ENCODE measurements at places on chromosomes 2 and 18.

GRCh38 chr18:10101729-10102128, 187.9 kb downstream of the VAPA start:
- no peak for DNase-seq

DNA sequence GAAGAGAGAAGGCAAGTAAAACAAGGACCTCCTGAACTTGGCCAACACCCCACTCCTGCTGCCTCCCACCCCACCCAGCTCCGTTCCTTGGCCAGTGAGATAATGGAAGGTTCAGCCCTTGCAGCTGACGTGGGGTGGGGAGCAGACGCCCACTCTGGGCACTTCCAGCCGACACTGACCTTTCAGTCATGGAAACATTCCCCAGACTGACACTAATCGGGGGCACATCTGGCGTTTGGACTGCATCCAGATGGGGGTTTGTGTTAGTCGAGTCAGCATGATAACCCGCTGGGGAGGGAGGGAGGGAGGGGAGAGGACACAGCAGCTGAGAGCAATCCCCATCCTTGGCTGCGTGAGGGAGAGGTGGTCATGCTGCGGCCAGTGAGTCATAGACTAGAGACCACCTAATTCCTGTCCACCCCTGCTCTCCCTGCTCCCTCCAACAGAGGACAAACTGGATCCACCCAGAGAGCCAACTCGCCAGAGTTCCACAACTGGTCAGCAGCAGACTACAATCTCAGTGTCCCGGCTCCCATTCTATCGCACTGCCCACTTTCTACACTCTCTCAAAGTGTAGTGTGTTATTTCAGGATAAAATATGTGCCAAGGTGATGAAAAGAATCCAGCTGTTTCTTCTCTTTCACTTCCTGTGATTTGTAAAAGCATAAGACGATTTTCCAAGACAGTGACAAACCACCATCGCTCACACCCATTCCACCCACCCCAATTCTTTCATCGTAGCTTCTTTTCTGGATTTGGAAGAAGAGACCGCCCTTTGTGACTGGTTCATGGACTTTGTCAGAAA, 115.4 kb upstream of the PKDCC start:
- no peak for DNase-seq

GRCh38 chr2:150878356-150878755, 383.3 kb downstream of the RBM43 start:
- DNase-seq: no peak

- DNase-seq: no peak
These were observed 113.9 kb upstream of the CCDC68 start for GRCh38 chr18:55073116-55073515.

DNA sequence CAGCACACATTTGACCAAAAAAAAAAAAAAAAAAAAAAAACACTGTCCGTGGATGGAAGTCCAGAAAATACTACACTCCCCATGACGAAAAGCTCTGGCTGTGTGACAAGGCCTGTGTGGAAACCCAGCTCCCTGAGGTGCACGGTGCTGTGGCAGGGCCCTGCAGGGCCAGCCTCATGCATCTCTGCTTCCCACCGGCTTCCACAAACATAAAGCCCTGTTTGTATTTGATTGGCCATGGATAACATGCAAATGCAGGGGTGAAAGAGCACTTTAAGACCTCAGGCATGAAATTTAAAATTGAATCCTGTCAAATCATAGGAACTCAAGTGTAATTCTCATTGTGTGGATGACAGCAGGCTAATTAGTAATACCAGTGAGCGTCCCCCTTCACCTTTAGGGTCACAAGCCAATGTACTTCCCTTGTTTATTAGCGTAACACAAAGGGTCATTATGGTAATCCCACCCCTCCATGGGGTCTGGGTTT, 757.2 kb downstream of the GALR1 start:
- no peak for DNase-seq

- DNase-seq: no peak
These were observed 4.0 kb upstream of the SLC66A2 start for GRCh38 chr18:79955302-79956075.

GRCh38 chr18:28115149-28115550, 61.8 kb downstream of the CDH2 start:
- DNase-seq: no peak

- no peak for DNase-seq
These were observed 111.3 kb upstream of the CAVIN2 start for GRCh38 chr2:191957996-191958860.

- DNase-seq: no peak
These were observed 97.0 kb downstream of the RNF144A start for GRCh38 chr2:7014174-7014640.

GRCh38 chr2:11617984-11618707, 51.8 kb downstream of the NTSR2 start:
- DNase-seq: no peak

DNA sequence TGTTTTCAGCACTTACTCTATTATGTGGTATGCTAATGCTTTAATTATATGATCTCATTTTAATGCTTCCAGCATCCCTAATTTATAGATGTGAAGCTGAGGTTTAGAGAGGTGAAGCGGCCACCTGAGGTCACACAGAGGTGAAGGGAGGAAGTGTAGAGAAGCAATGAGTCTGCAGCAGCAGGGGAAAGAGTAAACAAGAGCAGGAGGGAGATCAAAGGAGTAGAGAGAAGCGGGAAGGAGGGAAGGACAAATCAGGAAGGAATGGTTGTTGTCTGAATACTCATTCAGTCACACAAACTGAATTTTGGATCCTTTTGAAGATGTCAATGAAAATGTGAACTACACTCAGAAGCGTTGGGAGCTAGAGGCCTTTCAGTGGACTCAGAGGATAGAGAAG, 130.0 kb downstream of the CPS1 start:
- no peak for DNase-seq

DNA sequence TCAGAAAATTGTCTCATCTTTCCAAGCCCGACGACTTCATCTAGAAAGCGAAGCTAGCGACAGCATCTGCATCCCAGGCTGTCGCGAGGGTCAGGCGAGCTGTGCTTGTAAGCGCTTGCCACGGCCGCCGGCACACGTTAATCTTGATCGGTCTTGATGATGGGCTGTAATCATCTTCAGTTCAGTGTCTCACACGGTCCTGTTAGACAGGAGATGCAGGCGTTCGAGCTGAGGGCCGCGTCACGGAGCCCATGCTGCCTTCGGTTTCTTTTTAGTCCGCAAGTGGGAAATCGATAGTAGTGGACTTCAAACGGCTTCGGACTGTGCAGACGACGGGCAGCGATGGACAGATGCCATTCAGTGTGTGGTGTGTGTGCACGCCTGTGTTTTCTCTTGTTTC, 43.6 kb downstream of the ADI1 start:
- DNase-seq: no peak

GRCh38 chr18:22572341-22572740, 154.6 kb upstream of the CTAGE1 start:
- no peak for DNase-seq

GRCh38 chr2:41782306-41783158, 265.3 kb upstream of the PKDCC start:
- no peak for DNase-seq

DNA sequence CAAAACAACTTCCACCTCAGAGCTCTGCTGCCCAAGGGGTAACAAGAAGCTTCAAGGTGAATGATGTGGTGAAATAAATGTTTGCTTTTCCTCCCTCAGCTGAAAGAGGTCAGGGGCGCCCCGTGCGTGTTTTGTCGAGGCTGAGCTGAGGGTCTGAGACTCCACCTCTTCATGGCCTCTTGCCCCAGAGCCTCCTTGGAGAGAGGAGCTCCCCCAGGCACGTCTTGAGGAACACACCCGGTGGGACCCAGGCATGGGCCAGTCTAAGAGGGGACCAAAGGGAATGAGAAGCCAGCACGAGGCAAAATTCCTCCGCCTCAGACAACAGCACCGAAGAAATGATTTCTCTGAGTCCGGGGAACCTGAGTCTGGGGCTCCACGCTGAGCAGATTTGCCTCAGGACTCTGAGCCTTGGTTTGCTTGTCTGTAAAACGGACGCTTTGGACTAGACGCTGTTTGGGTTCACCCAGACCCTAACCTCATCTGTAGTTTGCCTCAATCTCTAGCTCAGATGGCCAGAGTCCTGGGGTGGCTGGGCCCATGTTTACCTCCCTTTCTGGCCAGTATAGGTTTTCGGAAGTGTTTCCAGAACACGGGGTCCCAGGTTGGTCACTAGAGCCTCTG, 56.4 kb upstream of the ODC1 start:
- DNase-seq: no peak

DNA sequence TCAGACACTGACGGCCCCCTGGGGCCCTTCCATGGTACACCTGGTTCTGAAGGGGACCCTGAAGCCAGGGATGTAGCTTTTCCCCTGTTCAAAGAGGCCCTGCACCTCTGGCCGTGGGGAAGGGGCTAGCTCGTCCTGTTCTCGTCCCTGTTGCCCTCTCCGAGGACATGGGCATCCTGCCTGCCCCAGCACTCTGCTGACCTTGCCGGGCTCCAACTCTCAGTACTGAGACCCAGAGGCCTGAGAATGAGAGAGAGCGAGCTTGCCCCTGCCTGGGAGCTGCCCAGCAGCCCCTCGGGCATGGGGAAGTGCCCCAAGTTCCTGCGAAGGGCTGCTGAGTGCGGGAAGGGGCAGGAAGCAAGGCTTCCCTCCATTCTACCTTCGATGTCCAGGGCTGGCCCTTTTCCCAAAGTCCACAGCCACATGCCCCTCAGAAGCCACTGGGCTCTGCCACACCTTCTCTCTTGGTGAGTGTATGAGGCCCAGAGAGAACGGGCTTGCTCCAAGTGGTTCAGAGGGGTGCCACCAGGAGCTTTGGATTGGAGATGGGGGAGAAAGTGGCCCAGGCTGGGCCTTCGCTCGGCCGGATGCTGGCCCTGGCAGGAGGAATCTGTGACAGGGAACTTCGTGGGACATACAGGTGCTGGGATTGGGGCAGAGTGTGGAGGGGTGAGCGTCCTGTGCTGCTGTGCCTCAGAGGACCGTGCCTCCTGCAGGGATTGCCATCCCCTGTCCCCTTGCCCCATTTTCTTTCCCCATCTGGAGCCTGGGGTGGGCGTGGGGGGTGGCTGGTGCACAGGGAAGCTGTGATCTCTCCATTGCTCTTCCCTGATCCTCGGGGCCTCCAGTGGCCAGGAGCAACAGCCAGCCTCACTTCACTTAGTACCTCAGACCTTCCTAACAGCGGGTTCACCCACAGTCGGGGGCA, 50.8 kb downstream of the KCNIP3 start:
- DNase-seq: no peak

GRCh38 chr18:8329186-8329771, 280.0 kb upstream of the RAB12 start:
- no peak for DNase-seq

DNA sequence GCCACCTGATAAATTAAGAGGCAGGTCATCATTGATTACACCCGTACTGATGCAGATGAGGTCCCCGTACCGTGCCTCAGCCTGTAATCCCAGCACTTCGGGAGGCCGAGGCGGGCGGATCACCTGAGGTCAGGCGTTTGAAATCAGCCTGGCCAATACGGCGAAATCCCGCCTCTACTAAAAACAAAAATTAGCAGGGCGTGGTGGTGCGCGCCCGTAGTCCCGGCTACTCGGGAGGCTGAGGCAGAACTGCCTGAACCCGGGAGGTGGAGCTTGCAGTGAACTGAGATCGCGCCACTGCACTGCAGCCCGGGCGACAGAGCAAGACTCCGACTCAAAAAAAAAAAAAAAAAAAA, 683 bp upstream of the ENOSF1 start:
- DNase-seq: no peak

Data from 8988T (cell line).